Osteoblast (primary cell): ENCODE measurements at places on chromosomes 5 and 9. TPM values are rescaled to one million over a fixed set of nuclear protein-coding genes. Genes with fewer than 3 reads are reported as not detected.
A peak's percentile ranks its signal among the peaks of the same experiment; 100 is the strongest.

The SMIM23 gene
- not detected in 2 replicates for total RNA-seq

The HMGCS1 gene
- 222 and 277 TPM in 2 replicates for total RNA-seq

The FAM221B gene
- total RNA-seq: not detected in 2 replicates

The AHRR gene
- total RNA-seq: 52.2 and 54.6 TPM in 2 replicates

The PTPDC1 gene
- 16.8 and 17.0 TPM in 2 replicates for total RNA-seq

GRCh38 chr5:170655476-170655875, 128.0 kb upstream of the GABRP start:
- peak; percentile 49 for DNase-seq

GRCh38 chr9:77291714-77292113, 114.4 kb downstream of the VPS13A start:
- DNase-seq: peak; percentile 80

DNA sequence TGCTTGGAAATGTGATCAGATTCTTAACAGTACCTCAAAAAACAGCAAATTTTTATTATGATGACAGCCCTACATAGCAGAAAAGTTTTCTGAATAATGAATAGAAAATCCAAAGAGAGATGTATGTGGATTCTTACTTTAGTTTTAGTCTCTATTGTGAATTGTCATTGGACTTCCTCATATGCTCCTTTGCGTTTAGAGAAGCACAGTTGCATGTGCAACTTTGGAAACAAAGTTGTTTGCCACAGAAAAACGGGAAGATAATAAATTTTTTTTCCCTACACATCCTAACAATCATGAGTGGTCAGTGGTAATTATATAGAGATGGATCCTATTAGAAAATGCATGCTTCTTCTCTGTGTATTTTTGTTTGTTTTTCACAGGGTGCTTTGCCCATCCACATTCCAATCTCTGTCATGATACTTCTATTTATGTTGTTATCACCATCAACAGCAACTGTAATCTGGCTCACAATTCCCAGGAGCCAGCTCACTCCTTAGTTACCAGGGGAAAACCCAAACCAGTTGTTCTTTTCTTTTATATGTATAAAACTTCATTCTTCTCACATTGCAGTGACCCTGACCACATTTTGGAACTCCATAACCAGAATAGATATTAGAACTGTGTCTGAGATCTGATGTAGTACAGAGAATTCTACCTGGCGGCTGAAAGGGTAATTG, 118.7 kb downstream of the NDUFS4 start:
- DNase-seq: peak; percentile 25

- DNase-seq: no peak
Measured at GRCh38 chr5:82912462-82912861, 164.7 kb downstream of the TMEM167A start.

- DNase-seq: no peak
Measured at GRCh38 chr9:106032978-106033377, 338.6 kb downstream of the TMEM38B start.
